OCI-M1 (cell line): ENCODE measurements at places on chromosomes 1 and 21.

- no peak for DNase-seq
These were observed 14.6 kb upstream of the SPSB1 start for GRCh38 chr1:9278116-9278515.

DNA sequence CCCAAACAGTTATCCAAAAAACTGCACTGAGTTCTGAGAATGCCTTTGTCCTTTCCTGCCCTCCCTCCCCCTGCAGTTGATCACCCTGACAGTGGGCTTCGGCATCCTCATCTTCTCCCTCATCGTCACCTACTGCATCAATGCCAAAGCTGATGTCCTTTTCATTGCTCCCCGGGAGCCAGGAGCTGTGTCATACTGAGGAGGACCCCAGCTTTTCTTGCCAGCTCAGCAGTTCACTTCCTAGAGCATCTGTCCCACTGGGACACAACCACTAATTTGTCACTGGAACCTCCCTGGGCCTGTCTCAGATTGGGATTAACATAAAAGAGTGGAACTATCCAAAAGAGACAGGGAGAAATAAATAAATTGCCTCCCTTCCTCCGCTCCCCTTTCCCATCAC is 8.8 kb upstream of the NHLH1 start:
- DNase-seq: no peak

- DNase-seq: no peak
These were observed 7.9 kb downstream of the KLHDC8A start for GRCh38 chr1:205348554-205349487.

DNA sequence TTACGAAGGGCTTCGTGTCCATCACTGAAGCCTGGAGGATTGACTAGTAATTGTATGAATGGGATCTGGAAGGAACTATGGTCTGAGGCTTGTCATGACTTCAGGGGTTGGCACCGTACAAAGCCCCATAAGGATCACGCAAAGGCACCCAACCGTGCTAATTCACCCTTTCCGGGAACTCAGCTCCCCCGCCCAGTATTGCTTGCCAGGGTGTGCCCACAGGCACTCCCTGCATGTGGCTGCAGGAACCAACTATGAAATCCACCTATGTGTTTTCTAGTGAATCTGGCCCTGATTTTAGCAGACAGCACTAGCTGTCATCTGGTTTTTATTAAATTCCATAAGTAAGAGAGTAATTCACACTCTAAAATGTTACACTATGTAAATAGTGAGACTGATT is 139.2 kb downstream of the TM2D1 start:
- no peak for DNase-seq

DNA sequence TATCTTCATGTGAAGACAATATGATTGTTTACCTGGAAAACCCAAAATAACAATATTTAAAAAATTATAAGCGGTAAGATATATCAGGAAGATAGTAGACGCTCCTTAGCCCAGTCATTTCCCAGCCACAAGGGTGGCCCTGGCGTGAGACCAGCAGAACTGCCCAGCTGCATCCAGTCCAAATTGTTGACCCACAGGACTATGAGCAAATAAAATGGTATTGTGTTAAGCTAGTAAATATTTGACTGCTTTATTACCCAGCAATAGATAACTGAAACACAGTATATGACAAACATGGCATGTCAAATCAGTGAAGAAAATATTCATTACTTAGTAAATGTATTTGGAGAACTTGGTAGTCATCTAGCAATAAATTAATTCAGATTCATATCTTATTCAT is 294.3 kb upstream of the SPAG17 start:
- DNase-seq: no peak

DNA sequence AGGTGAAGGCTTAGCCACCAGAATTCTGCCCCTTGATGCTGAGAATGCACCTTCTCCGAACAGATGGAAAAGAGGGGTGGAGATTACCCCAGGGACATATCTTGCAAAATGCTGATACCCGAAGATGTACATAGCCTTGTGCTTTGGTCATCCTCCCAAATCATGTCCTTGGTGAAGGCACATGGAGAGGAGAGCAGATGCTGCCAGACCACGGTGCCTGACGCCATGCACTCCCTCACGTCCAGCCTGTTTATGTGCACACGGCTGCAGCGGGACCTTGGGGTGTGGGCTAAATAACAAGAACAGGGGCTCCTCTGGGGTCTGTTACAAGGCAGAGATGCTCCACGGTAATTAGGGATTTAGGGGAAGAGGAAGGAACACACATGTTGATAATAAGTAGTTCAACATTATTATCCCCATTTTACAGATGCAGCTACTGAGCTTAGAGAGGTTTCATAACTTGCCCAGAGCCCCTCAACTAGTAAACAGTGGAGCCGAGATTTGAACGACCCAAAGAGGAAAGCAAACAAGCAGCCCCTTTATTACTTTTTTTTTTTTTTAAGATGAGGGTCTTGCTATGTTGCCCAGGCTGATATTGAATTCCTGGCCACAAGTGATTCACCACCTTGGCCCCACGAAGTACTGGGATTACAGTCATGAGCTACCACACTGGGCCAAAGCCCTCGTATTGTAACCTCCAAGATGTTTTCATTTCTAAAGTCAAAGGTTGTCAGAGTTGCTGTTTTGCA is 12.9 kb downstream of the EPHX1 start:
- DNase-seq: no peak

DNA sequence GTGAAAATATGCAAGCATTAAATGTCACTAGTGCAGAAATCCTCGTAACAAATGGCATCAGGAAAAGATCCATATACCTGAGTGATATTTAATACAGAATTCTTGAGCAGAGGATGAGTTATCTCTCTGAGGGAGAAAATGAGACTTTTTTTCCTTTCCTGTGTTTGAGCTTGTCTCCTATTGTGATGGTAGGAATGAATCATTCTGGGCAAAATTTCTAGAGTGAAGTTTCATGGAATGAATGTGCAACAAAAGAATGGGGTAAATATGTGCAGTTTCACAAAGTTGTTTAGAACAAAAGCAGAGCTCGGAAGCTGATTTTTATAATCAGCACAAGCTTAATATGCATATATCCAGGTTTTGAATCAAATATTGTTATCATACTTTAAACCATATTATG is 4.6 kb downstream of the CTPS1 start:
- no peak for DNase-seq
